ENCODE measurements at places on chromosomes 12 and 14. TPM values are rescaled to one million over a fixed set of nuclear protein-coding genes. Genes with fewer than 3 reads are reported as not detected.

DNA sequence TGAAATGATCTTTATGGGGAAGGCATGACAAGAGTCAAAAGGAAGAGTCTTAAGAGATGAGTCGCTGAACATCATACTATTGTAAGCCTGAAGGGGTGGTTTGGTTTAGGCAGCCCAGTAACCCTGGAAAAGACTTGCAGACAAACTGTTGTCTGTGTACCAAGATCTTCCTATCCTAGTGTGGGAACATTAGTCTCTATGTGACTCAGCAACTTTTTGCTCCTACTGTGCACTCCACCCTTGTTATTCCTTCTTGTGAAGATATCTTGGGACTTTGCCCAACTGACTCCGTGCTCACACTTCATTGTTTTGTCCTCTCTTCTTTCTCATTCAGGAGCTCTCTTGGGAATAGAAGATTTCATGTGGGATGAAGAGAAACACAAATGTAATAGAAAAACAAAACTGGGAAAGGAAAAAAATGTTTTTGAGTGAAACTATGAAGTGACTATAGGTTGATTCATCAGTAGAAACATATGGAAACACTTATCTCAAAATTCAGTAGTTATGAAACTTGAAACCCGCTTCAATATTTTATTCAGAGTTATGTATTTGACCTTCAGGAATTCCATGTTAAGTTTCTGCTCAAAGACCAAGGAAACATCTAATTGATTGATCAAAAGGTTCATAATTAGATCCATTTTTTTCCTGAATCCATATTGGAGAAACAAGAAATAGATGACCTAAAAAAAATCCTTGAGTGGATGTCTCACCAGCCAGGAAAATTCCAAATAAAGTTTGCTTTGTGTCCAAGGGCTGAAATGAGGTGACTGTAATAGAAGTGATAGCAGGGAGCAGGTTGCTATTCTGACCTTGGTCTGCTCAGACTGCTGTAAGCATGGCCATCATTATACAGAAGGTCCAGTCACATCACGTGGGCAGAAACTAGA lies 67.2 kb downstream of the BTG1 start:
- peak; percentile 100 for DNase-seq

- DNase-seq = no peak
Measured at GRCh38 chr12:1691123-1692007, 495 bp downstream of the ADIPOR2 start.

DNA sequence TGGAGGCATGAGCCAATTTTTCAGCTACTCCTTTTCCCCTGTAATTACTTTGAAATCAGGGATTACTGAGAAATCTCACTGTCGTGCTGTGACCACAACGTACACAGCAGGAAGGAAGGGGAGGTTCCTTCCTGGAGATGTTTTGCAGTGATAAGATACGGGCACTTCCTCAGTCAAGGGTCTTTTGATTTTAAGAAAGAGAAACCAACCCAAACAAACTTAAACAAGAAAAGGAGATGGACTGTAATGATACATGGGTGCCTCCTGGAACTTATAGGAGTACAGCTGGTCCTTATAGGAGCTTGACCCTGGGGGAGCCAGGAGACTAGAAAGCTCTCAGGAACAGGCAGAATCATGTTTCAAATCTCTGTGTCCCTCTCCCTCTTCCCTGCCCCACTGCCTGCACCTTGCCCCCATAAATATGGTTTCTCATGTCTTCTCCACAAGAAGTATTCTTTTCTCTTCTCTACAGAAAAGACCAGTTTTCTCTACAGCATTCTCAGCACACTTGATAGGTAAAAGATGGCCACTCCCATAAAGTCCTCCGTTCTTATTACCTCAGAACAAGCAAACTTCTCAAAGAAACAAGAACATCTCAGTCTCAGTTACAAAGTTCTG lies 281.1 kb upstream of the AMIGO2 start:
- DNase-seq = no peak

DNA sequence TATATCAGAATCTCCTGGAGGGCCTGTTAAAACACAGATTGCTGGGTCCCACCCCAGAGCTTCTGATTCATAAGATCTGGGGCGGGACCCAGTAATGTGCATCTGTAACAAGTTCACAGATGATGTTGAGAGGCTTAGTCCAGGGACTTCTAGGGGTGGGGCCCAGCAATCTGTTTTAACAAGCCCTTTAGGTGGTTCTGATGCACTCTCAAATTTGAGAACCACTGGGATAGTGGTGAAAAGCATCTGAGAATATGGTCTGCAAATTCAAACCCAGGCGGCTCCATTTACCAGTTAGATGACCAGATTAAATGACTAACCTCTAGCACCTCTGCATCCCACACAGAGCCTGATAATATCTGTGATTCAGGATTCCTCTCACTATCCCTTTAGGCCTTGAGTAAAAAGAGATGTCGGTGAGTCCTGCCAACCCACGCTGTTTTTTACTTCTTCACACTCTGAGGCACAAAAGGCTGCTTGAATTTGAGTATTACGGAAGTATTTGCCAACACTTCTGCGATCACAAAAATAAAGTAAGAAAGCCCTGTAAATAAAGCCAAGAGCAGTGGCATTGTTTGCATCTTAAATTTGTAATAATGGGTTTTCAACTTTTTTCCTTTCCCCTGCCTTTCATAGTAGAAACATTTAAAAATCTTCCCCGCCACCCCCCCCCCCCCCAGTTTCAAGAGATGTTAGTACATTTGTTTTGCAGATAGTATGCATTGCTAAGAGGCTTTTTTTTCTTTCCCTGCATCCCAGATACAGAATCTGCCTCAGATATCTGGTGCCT lies 1.8 kb upstream of the FRS2 start:
- DNase-seq = peak; percentile 69

GRCh38 chr14:80150301-80150700 lies 61.0 kb downstream of the DIO2 start:
- no peak for DNase-seq

SERPINA1 gene
- not detected for total RNA-seq

PAPLN gene
- 3.0 TPM for total RNA-seq

DNA sequence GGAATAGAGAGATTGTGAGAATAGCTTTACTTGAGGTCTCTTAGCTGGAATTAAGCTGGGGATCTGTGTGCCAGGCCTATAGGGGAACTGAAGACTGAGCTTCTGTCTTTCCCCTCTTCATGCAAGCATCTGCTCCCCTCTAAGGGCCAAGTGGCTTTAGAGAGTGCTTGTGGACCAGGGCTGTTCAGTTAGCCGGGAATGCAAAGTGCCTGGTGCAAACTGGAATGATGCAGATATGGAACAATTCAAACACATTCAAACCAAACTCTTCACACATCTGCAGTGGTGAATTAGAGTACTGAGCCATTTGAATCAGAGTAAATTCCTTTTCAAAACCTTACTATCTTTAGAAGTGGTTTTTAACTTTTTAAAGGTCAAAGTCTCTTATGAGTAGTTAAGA lies 99.0 kb downstream of the LIN7A start:
- no peak for DNase-seq

DNA sequence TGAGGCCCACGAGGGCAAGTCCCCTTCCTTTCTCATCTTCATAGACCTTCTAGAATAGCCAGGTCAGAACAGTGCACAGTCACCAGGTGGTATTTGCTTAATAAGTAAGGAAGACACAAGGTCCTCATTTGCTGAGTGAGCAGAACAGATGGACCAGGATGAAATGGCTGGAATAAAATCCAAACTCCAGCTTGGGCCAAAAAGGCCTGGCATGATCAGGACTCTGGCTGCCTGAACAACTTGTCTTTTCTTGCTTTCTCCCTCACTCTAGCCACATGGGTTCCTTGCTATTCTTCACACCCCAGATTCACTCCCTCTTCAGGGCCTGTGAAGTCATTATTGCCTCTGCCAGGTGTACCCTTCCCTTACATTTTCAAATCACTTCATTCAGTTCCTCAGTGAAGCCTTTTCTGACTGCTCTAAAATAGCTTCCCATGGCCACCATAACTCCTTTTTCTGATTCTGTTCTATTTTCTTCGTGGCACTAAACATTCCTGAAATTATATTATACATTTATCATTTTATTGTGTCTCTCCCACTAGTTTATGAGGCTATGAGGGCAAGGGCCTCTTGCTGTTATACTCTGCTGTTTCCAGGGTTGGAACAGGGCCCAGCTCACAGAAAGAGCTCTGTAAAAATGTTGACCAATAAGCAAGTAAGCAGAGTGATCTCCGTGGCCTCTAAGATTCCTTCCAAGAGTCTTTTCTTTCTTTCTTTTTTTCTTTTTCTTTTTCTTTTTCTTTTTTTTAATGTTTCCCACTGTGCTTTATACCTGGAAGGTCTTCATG lies 150.8 kb downstream of the TTC8 start:
- DNase-seq = no peak

GRCh38 chr14:72793156-72793939 lies 100.6 kb downstream of the DPF3 start:
- DNase-seq = no peak

SDS gene
- not detected for total RNA-seq

PPP1R1A gene
- total RNA-seq = not detected

DNA sequence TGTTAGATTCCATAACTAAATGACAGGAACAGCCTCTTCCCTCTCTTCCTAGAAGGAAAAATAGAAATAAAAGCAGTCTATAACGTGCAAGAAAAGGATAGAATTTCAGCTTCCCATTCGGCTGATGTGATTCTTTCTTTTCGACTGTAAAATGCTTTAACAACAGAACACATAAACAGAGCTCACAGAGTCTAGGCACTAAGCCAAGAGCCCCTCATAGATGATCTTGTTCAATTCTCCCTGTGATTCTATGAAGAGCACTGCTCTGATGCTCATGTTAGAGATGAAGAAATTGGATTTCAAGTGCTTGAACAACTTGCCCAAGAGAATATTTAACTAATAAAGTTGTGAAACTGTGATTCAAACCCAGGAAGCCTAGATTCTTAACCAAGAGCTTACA lies 232.7 kb downstream of the RPAP3 start:
- DNase-seq = no peak

DNA sequence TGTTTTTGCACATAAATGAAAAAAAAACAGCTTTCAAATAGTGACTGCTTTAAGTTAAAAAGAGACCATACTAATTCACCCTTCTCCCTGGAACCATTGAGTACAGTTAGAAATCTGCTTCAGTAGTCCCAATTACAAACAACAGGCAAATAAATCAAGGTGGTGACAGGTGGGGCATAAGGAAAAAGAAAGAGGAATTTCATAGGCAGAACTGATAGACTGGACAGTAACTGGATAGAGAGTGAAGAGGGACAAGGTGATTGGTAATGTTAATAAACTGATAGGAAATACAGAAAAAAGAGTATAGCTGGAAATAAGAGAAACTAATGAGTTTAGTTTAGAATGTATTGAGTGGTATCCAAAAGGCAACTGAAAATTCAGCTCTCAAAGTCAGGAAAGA lies 56.0 kb downstream of the SLC41A2 start:
- no peak for DNase-seq

GRCh38 chr14:67630186-67630585 lies 10.5 kb downstream of the ARG2 start:
- no peak for DNase-seq

DNA sequence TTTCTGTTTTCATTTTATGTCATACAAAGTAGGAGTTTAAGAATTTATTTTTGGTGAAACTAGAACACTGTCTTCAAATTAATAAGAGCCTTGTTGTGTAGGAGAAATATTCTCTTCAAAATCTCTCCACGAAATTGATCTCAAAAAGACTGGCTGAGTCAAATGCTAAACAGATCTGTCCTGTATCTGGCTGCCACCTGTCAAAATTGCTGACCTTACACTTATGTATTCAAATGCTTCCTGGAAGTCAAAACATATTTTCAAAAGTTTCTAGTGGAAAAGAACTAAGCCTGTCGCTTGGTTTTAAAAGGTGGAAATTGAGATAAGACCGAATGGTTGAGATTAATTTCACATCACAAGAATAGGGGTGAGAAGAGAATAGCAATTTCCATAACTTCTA lies 121.4 kb downstream of the RGS6 start:
- DNase-seq = no peak

GRCh38 chr12:129163861-129164260 lies 310.6 kb downstream of the GLT1D1 start:
- no peak for DNase-seq
